Renal cortex interstitium (tissue), 15 donors: ENCODE measurements at places on chromosomes 4 and X.

DNA sequence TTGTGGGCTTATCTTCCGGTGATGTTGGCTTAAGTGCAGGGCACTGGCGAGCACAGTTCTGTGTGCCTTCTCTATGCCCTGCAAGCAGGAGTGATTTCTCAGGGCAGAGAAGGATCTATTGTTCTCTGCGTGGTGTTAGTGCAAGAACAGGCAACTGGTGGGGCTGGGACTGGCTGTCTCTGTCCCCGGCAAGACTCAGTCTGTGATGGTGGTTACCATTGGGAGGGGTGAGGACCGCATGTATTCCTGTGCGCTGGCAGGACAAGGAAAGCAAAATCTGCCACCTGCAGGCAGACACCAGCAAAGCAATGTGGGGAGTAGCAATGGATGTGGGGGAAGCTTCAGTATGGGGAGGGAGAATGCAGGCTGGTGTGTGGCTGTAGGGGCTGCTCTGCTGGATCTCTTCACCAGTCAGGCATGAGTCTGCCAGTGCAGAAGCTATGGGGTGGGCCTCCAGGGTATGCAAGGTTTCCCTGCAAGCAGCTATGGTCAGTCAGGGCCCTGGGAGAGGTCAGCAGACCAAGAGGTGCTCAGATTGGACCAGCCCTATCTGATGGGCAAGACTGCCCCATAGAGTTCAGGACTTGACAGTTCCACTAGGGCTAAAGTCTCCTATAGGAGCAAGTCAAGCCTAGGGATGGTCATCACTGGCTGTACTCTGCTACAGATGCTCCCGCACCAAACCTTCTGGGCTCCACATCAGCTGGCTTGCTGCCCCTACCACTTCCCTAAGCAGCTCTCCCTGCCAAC is 16.8 kb downstream of the PF4 start:
- DNase-seq, result no peak

DNA sequence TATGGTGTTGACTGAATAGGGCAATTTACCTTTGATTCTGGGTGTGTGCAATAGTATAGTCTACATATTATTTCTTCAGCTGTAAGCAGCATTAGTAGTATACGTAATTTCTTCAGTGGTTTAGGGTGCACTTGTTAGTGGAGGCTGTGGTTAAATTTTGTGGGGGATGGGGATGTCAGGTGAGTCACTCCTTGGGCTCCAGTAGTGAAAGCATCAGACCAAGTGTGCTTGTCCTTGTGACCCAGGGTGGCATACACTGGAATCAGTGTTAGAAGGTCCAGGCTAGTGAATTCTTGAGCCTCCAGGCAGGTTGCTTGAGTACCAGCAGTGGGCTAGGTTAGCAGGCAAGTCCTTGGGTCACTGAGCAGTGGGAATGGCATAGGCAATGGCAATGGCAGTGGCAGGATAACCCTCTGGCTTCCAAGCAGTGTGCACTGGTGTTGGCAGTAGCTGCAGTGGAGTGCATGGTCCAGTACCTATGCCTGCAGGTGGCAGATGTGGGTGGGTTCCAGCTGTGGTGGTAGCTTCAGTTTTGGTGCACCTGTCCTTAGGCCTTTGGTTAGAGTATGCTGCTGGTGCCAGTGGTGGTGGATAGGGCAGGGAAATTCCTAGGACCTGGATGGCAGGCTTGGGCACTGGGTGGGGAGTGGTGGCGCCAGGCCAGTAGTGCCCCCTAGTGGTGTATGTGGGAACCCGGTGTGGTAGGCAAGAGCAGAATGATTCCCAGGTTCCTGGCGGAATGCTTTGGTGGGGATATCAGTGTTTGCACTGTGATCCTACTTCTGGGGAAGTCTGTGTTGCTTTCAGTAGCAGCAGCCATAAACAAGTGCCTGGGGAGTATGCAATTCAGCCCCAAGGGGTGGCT is 531.0 kb downstream of the SMARCA1 start:
- DNase-seq, result no peak

DNA sequence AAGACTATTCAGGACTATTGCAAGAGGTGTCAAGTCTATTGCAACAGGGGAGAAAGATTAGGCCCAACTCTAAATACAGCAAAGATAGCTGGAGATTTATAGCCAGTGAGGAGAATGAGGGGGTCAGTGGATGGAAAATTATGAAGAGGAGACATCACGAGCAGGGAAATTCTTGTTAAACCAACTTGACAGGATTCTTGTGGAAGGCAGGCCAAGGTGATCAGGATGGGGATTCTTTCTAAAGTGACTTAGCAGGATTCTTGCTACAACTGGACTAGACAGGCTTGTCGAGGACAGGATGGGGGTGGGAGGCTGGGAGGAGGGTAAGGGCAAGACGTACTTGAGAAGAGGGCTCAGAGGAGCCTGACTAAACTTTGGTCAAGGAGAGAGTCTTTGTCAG is 89.0 kb downstream of the PHEX start:
- no peak for DNase-seq

- no peak for DNase-seq
Observed at GRCh38 chrX:12929701-12930100, 23.3 kb downstream of the TLR8 start.

GRCh38 chr4:31692399-31692940 is 972.3 kb downstream of the PCDH7 start:
- DNase-seq, result no peak

- DNase-seq, result no peak
Observed at GRCh38 chr4:45004847-45005565, 278.6 kb upstream of the GNPDA2 start.
